ENCODE measurements at places on chromosomes 4 and X.

- no peak for DNase-seq
These were observed 121.1 kb upstream of the NDST4 start for GRCh38 chr4:115234405-115235093.

- no peak for DNase-seq
These were observed 42.8 kb downstream of the HTT-AS start for GRCh38 chr4:3031357-3032082.

GRCh38 chrX:2578864-2579263, 78.1 kb upstream of the DHRSX start:
- no peak for DNase-seq

- DNase-seq, result no peak
These were observed 3.3 kb upstream of the HPGDS start for GRCh38 chr4:94345969-94346368.

DNA sequence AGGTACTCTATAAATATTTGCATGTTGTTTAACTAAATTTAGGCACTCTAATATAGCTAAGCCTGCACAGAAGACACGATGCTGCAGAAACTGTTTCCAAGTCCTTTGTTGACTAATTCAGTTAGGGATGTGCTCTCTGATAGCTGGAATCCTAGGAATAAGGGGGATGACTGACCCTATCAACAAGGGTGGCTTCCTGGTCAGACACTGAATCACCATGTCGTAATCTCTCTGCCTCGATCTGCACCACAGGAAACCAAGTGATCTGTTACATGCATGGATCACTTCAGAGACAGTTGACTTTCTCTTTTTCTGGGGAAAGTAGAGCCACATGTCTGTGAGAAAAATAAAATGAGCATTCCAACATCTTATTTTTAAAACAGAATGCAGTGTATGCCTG, 169.1 kb downstream of the GUCY2F start:
- peak; percentile 5 for DNase-seq

DNA sequence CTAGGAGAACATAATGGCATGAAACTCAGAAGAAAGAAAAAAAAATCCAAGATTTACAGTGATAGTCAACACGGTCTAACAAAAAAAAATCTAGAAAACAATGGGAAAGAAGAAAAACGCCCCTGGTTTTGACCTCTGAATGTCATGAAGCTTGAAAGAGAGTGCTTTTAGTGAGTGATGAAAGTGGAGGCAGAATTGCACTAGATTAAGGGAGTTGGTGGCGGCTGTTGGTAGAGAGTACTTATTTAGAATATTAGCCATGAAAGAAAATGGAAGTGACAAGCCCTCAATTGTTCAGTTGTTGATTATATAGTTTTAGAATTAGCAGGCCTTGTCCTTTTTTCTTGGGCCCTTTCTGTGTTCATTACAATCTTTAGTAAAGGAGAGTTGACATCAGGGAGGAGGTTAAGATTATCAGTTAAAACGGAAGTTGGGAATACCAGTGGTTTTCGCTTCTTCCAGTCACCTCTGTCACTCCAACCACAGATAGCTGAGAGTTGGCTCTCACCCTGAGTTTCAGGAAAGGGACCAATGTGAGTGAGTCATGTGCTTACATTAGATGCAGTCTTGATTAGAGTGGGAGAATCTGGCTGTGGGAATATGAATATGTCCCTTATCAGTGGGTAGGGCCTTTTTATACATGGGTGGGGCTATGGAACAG, 29.7 kb downstream of the EREG start:
- DNase-seq, result peak; percentile 61

Data from fibroblast of pulmonary artery (primary cell).